ENCODE measurements at places on chromosomes 4 and X. TPM values are rescaled to one million over a fixed set of nuclear protein-coding genes. Genes with fewer than 3 reads are reported as not detected.

DNA sequence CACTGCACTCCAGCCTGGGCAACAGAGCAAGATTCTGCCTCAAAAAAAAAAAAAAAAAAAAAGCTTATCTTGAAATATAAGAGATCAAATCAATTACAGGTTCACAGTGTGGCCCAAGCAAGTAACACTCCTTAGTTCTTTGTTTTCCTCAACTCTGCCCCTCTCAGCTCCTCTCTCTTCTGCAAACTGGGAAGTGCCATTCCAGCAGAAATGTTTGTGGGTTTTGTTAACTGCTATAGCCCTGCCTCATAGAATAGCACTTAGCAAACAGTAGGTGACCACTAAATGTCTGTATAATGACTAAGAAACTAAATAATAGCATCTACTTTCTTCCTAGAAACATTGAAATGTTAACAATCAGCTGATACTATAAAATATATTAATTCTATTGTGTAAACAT is 160.0 kb upstream of the NAP1L5 start:
- peaks cover 18% of the 10 kb centered on the region for H3K4me1 ChIP-seq
- peaks cover 6% of the 10 kb centered on the region for H3K36me3 ChIP-seq
- H3K4me3 ChIP-seq: no peak overlapping the region
- no peaks in the 10 kb centered on the region for H3K27me3 ChIP-seq
- H3K27ac ChIP-seq: no peak overlapping the region
- DNase-seq: no peak

DNA sequence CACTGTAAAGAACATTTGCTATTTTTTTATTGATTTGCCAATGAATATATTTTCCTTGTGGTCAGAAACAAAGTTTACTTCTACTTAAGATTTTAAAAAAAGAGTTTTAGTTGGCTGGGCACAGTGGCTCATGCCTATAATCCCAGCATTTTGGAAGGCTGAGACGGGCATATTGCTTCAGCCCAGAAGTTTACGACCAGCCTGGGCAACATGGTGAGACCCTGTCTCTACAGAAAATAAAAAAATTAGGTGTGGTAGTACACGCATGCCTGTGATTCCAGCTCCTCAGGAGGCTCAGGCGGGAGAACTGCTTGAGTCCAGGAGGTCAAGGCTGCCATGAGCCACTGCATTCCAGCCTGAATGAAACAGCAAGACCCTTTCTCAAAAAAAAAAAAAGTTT is 36.8 kb downstream of the LRP2BP start:
- H3K4me1 ChIP-seq: no peaks in the 10 kb centered on the region
- no peak for DNase-seq
- H3K27me3 ChIP-seq: no peaks in the 10 kb centered on the region
- H3K36me3 ChIP-seq: peaks cover 8% of the 10 kb centered on the region
- no peak overlapping the region for H3K4me3 ChIP-seq

DNA sequence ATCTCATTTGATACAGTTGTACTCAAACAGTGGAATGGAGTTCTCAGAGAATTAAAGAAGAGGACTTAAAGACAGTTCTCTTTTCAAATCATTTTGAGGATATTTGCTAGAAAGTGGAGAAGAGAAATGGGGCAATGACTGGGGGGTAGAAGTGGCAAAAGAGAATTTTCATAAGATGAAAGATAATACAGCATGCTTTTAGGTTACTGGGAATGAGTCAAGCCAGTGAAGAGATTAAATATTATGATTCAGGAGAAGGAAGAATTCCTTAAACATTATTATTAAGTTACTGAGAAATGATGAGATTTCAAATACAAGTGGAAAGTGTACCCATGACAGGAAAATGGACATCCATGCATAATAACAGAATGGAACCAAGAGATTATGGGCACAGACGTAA is 219.0 kb upstream of the DKK2 start:
- H3K27ac ChIP-seq: no peak overlapping the region
- H3K27me3 ChIP-seq: no peaks in the 10 kb centered on the region
- no peak for DNase-seq
- H3K4me1 ChIP-seq: no peaks in the 10 kb centered on the region
- no peak overlapping the region for H3K4me3 ChIP-seq
- H3K36me3 ChIP-seq: no peaks in the 10 kb centered on the region

DNA sequence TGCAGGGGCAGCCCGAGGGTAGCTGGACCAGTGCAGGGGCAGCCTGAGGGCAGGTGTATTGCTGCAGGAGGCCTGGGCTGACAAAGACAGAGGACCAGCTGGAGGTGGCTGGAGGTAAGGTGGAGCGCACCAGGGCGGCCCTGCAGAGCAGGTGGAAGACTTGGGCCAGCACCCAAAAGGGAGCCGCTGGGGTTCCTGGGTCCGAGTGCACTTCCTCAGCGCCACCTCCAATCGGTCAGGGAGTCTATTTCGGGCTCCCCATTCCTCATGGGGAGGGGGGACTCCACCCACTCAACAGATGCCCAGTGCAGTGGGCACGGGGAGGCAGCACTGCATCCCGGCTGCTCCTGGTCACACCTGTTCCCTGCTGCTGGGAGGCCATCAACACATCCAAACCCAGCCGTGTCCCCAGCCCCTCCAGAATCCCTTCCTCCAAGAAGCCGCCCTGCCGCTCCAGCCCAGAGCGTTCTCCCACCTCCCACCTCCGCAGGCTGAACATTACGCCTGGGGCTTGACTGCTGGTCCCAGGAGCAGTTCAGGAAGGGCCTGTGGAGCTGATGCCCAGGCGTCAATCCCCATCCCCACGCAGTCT is 1.5 kb downstream of the LRPAP1 start:
- no peak for DNase-seq
- H3K36me3 ChIP-seq: peaks cover 6% of the 10 kb centered on the region
- H3K4me1 ChIP-seq: peaks cover 52% of the 10 kb centered on the region
- H3K27ac ChIP-seq: no peak overlapping the region
- H3K4me3 ChIP-seq: peak overlapping the region; percentile 88
- peaks cover 4% of the 10 kb centered on the region for H3K27me3 ChIP-seq

GRCh38 chr4:166972071-166972470 is 262.2 kb downstream of the SPOCK3 start:
- no peaks in the 10 kb centered on the region for H3K4me1 ChIP-seq
- H3K27ac ChIP-seq: no peak overlapping the region
- peaks cover 6% of the 10 kb centered on the region for H3K36me3 ChIP-seq
- no peak overlapping the region for H3K4me3 ChIP-seq
- no peaks in the 10 kb centered on the region for H3K27me3 ChIP-seq
- no peak for DNase-seq

DNA sequence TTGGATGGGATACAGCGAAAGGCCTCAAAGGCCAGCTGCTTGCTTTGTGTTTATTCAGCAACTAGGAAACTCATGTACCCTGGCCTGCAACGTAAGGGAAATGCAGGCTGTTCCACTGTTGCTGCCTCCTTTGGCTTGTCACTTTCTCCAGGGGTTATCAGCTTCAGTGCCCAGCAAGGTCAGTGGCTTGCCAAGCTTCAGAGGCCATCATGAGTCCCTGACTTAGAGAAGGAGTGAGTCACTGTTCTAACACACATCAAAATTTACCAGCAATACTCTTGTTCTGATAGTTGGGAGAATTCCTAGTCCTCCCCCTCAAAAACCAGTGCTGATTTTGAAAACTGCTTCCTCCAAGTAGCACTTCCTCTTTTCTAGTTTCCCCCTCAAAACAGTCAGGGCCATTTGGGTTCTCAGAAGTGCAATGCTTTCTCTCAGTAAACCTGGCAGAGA is 250.8 kb downstream of the ARHGAP24 start:
- peaks cover 4% of the 10 kb centered on the region for H3K4me1 ChIP-seq
- no peak overlapping the region for H3K4me3 ChIP-seq
- no peak for DNase-seq
- H3K27ac ChIP-seq: no peak overlapping the region
- no peaks in the 10 kb centered on the region for H3K36me3 ChIP-seq

GRCh38 chr4:7472442-7473013 is 37.8 kb upstream of the PSAPL1 start:
- peak overlapping the region; percentile 96 for H3K27ac ChIP-seq
- no peak overlapping the region for H3K4me3 ChIP-seq
- H3K27me3 ChIP-seq: no peaks in the 10 kb centered on the region

DNA sequence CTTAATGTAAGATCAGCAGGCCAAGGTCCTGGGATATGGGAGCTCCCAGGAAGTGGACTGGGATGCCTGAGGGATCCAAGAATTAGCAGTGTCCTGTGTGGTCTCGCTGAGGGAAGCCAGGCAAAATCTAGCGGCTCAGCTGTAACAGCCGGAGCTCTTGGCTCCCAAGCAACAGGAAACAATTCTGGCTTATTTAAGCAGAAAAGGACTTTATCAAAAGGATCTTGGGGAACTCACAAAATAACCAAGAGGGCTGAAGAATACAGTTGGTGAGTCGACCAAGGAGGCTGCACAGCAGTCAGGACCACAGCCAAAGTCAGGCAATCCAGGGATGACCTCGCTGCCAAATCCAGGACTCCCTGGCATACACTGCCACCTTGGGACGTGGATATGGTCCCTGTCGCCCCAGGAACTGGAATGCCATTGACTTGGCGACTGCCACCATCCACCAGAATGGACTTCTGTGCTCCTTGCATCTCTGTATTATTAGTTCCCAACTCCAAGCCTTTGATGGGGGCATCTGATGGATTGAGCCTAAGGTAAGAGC is 165.3 kb upstream of the BCOR start:
- no peak overlapping the region for H3K27ac ChIP-seq
- H3K4me1 ChIP-seq: peaks cover 26% of the 10 kb centered on the region
- H3K4me3 ChIP-seq: no peak overlapping the region
- DNase-seq: no peak
- H3K27me3 ChIP-seq: no peaks in the 10 kb centered on the region

DNA sequence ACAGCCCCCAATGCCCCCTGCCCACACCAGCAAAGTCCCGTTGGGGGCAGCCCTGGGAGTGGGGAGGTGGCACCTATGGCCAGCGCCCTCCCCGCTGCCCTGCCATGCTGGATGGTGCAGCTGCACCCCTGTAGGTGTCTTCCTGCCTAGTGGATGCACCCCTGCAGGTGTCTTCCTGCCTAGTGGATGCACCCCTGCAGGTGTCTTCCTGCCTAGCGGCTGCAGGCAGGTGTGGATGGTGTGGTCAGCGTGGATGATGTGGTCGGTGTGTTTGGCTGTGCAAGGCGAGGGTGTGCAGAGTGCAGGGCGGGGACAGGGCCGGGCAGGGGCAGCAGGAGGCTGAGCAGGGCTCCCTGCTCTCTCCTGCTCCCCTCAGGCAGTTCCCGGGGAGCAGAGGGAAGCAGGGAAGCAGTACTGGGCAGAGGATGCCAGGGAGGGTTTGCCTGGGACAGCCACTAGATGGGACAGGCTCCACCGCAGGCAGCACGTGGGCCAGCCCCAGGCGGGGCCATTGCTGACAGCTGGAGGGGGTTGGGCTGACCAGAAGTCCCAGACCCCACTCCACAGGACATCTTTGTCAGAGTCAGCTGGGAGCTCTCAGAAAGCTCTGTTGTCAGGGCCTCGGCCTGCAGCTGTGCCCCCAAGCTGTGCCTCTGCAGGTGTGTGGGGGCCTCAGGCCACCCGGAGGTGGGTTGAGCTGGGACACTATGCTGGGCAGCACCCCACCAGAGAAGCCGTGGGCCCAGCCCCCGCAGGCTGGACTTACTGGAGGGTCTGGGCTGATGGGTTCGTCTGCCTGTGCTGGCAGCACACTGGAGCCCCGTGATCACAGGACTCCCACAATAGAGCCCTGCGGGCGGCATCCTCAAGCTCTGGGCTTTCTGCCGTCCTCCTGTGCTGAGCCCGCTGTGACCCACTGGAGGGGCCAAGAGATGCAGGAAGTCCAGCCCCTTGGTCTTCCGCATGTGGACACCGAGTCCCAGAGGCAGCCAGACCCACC is 23.7 kb downstream of the DOK7 start:
- peak overlapping the region; percentile 58 for H3K27ac ChIP-seq
- H3K4me1 ChIP-seq: peaks cover 6% of the 10 kb centered on the region
- peak overlapping the region; percentile 15 for H3K4me3 ChIP-seq
- H3K27me3 ChIP-seq: peaks cover 19% of the 10 kb centered on the region
- no peaks in the 10 kb centered on the region for H3K36me3 ChIP-seq
- DNase-seq: no peak

DNA sequence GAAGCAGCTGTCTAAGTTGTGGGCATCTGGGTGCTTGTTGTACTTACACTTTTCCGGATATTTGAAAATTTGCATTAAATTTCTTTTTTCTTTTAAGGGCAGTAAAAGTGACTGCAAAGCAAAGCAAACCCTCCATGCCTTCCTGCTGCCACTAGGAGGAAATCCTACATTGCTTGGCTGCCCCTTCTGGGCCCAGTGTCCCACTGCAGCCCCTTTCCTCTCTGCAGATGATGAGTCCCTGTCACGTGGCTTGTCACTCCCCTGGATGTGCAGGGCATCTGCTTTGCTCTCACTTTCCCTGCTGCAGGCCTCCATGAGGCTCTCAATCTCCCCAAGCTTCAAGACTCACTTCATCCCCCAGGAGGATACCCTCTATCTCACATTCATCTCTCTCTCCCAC is 12.7 kb downstream of the TSR2 start:
- peak overlapping the region; percentile 64 for H3K4me3 ChIP-seq
- H3K4me1 ChIP-seq: peaks cover 3% of the 10 kb centered on the region
- DNase-seq: peak; percentile 2
- peak overlapping the region; percentile 46 for H3K27ac ChIP-seq
- H3K36me3 ChIP-seq: peaks cover 9% of the 10 kb centered on the region
- no peaks in the 10 kb centered on the region for H3K27me3 ChIP-seq

DNA sequence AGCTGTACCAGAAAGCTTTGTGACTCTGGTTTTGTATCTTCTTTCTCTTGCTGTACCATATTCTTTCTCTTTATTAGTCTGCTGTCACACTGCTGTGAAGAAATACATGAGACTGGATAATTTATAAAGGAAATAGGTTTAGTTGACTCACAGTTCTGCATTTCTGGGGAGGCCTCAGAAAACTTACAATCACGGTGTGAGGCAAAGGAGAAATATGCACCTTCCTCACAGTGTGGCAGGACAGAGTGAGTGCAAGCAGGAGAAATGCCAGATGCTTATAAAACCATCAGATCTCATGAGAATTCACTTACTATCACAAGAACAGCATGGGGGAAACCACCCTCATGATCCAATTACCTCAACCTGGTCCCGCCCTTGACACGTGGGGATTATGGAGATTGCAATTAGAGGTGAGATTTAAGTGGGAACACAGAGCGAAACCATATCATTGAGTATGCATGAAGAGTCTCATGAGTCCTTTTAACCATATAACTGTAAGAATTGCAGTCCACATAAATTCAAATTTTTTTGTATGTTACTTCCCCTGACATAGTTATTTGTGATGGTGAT is 67.4 kb upstream of the INPP4B start:
- DNase-seq: no peak
- no peak overlapping the region for H3K27ac ChIP-seq
- no peaks in the 10 kb centered on the region for H3K36me3 ChIP-seq
- H3K4me1 ChIP-seq: no peaks in the 10 kb centered on the region
- no peak overlapping the region for H3K4me3 ChIP-seq

The MAGEE2 gene
- not detected for total RNA-seq

The ZNF674 gene
- total RNA-seq: 6.2 TPM

The GUCY1A1 gene
- 0.75 TPM for total RNA-seq

The HMX1 gene
- 1.1 TPM for total RNA-seq
